ENCODE measurements at places on chromosomes 11 and 22.
A peak's percentile ranks its signal among the peaks of the same experiment; 100 is the strongest.

DNA sequence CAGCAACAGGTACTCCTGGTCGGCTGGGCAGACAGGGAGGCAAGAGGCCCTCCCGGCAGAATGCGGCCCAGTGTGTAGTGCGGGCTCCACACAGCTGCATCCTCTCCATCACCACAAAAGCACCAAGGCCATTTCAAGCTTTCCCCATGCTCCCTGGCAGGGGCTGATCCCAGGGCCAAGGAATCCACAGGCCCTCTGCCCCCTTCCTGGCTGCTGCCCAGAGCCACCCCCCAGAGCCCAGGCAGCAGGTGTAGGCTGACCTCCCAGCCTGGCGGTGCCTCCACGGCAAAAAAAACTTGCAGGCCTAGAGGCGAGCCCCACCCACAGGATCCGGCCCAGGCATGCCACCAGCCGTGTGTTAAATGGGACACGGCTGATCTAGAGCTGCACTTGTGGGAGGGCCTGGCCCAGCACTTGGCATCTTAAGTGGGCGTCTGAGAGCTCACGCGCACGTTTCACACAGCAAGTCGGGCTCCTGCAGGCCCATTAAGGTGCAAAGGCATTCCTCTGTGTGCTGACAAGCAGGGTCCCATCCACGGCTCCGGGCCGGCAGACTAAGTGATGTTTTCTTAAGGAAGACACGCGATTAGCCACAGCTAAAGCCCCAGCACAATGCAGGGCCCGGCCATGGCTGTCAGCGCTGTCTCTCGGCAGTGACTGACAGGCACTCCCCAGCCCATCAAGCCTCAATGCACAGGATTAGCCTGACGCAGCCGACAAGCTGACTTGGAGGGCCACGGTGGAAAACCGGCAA lies 19.8 kb upstream of the GNB1L start:
- H3K27ac ChIP-seq = no peak overlapping the region
- no peak for DNase-seq

GRCh38 chr11:59172345-59173079 lies 580 bp downstream of the DTX4 start:
- DNase-seq = peak; percentile 54
- peaks cover 35% of the 10 kb centered on the region for H3K36me3 ChIP-seq
- H3K27me3 ChIP-seq = no peaks in the 10 kb centered on the region
- peaks cover 32% of the 10 kb centered on the region for H3K4me1 ChIP-seq
- H3K4me3 ChIP-seq = no peak overlapping the region

DNA sequence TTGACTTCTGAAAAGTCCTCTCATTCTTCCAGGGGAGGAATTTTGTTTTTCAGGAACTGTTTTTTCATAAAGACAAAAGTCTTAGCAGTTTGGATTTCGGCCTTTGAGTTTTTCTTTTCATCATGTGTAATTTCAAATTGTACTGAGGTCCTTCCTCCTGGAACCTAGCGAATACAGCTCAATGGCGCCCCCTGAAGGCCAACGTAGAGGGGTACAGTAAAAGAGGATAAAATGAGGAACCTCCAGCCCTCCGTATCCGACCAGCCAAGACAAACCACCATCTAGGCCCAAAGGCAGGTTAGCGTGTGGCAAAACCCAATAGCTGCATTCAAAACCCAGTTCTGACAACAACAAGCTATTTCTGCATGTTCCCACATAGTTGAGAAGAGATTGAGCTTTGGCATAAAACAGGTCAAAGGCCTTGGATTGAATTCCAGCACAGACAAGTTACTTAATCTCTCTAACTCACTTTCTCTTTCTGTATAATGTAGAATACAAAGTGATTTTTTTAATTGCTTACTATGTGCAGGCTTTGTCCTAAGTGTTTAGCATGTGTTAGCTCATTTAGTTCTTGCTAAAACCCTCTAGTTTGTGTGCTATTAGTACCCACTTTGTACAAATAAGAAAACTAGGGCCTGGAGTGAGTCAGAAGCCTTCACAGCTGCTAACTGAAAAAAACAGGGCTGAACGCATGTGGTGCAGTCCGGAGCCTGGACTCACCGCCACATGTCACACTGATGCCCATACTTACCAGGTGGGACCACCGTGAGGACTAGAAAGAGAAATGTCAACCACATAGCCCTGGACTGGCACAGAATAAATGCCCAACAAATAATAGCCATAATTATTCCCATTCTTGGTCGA lies 43.2 kb upstream of the ETS1 start:
- H3K4me3 ChIP-seq = no peak overlapping the region
- no peaks in the 10 kb centered on the region for H3K4me1 ChIP-seq
- H3K27ac ChIP-seq = no peak overlapping the region

- DNase-seq = peak; percentile 43
- H3K36me3 ChIP-seq = peaks cover 4% of the 10 kb centered on the region
- H3K4me3 ChIP-seq = no peak overlapping the region
- H3K27me3 ChIP-seq = peaks cover 42% of the 10 kb centered on the region
- no peak overlapping the region for H3K27ac ChIP-seq
Observed at GRCh38 chr11:67409781-67410368, 5.6 kb upstream of the CARNS1 start.

- H3K36me3 ChIP-seq = no peaks in the 10 kb centered on the region
- H3K4me1 ChIP-seq = no peaks in the 10 kb centered on the region
- no peak for DNase-seq
Observed at GRCh38 chr11:120289426-120289825, 35.7 kb upstream of the TLCD5 start.

DNA sequence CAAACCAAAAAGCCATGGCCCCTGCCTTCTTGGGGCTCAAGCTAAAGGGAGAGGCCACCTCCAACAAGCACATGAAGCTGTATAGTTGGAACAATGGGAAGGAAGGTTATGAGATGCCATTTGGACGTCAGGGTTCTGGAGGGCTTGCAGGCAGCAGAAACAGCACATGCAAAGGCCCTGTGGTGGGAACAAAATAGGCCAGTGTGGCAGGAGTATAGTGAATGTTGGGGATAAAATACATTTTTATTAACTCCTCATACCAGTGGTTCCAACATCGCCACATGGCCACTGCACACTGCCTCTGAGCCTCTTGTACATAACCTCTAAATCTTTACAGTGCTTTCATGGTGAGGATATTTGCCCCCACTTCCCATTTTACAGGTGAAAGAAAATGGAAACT lies 32.2 kb upstream of the MN1 start:
- DNase-seq = no peak
- no peak overlapping the region for H3K27ac ChIP-seq
- H3K4me3 ChIP-seq = no peak overlapping the region
- no peaks in the 10 kb centered on the region for H3K36me3 ChIP-seq
- no peaks in the 10 kb centered on the region for H3K27me3 ChIP-seq

- H3K4me3 ChIP-seq = no peak overlapping the region
- H3K4me1 ChIP-seq = no peaks in the 10 kb centered on the region
- DNase-seq = no peak
- H3K27ac ChIP-seq = no peak overlapping the region
- no peaks in the 10 kb centered on the region for H3K36me3 ChIP-seq
- no peaks in the 10 kb centered on the region for H3K27me3 ChIP-seq
Observed at GRCh38 chr11:4926608-4927007, 2.5 kb upstream of the OR51G1 start.

DNA sequence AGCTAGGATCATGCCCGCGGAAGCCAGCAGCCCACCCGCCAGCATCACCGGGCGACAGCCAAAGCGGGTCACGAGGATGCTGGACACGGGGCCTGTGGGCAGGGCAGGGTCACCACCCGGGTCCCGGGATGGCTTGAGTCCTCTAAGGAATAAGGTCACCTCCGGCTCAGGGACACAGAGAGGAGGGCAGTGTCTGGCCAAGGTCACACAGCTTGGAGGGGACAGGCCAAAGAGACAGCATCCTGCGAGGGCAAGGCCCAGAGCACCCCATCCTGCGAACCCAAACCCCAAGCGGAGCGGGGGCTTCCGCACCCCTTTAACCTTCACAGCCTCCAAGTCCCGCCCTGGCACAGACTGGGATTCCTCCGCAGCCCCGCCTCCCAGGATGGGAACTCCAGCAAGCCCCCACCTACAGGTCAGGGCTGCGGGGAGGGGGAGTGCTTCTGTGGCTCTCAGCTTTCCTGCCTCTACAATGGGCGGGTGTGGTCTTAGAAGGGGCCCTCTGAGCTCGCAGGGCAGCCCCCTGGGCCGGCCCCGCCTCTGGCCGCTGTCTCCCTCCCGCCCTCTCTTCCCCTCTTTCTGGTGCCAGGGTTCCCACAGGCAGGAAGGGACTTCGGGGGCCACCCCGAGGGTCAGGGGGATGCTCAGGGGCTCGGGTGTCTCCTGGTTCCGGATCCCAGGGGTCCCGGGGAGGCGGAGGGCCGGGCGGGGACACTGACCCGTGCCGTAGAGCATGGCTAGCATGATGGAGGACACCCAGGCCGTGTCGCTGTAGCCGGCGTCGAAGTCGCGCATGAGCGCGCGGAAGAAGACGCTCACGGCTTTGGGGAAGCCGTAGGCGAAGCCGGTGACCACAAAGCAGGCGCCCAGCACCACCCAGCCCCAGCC lies 1.8 kb downstream of the SLC16A8 start:
- peaks cover 66% of the 10 kb centered on the region for H3K36me3 ChIP-seq
- H3K4me3 ChIP-seq = no peak overlapping the region
- no peak overlapping the region for H3K27ac ChIP-seq
- DNase-seq = no peak
- peaks cover 10% of the 10 kb centered on the region for H3K4me1 ChIP-seq

DNA sequence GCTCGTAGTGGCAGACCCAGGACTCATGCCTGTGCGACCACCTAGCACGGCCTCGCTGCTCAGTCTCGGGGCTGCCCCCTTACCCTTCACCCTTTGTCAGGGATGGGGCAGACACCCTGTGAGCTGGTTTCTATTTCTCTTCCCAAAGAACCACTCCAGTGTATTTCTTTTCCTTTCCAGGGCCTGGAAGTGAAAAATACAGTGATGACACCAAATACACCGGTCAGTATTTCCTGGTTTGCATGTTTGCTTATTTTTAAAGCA lies 13.7 kb downstream of the TMEM121B start:
- no peaks in the 10 kb centered on the region for H3K27me3 ChIP-seq
- H3K4me1 ChIP-seq = no peaks in the 10 kb centered on the region

- H3K27me3 ChIP-seq = peaks cover 68% of the 10 kb centered on the region
- H3K36me3 ChIP-seq = no peaks in the 10 kb centered on the region
- peaks cover 18% of the 10 kb centered on the region for H3K4me1 ChIP-seq
- no peak for DNase-seq
Observed at GRCh38 chr22:38441620-38442287, 13.2 kb downstream of the KCNJ4 start.

DNA sequence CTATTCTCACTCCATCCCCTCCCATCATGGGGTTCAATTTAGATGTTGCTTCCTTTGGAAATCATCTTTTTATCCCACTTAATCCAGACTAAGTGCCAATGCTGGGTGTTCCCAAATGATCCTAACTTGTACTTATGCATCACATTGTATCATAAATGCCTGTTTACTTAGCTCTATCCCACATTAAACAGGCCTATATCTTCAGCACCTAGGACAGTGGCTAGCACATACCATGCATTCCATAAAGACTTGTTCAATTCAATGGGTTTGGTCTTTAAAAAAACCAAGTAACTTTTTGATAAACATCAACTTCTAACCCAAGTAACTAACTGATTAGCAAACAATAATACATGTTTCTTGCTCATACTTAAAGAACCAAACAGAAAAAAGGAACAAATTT lies 40.6 kb downstream of the RSF1 start:
- peaks cover 6% of the 10 kb centered on the region for H3K36me3 ChIP-seq
- DNase-seq = no peak
- H3K27ac ChIP-seq = no peak overlapping the region
- H3K27me3 ChIP-seq = no peaks in the 10 kb centered on the region
- no peaks in the 10 kb centered on the region for H3K4me1 ChIP-seq
- no peak overlapping the region for H3K4me3 ChIP-seq

GRCh38 chr11:130052567-130052966 lies 17.1 kb upstream of the APLP2 start:
- H3K27me3 ChIP-seq = no peaks in the 10 kb centered on the region
- no peak overlapping the region for H3K27ac ChIP-seq
- no peaks in the 10 kb centered on the region for H3K4me1 ChIP-seq
- H3K36me3 ChIP-seq = no peaks in the 10 kb centered on the region

- peak overlapping the region; percentile 88 for H3K27ac ChIP-seq
- peak overlapping the region; percentile 89 for H3K4me3 ChIP-seq
- H3K36me3 ChIP-seq = peaks cover 68% of the 10 kb centered on the region
- H3K4me1 ChIP-seq = peaks cover 30% of the 10 kb centered on the region
- DNase-seq = peak; percentile 27
Observed at GRCh38 chr11:8683115-8683807, 669 bp downstream of the RPL27A start.

GRCh38 chr11:64000026-64000739 lies 13.9 kb downstream of the OTUB1 start:
- DNase-seq = no peak
- no peak overlapping the region for H3K27ac ChIP-seq
- H3K27me3 ChIP-seq = no peaks in the 10 kb centered on the region
- no peak overlapping the region for H3K4me3 ChIP-seq

DNA sequence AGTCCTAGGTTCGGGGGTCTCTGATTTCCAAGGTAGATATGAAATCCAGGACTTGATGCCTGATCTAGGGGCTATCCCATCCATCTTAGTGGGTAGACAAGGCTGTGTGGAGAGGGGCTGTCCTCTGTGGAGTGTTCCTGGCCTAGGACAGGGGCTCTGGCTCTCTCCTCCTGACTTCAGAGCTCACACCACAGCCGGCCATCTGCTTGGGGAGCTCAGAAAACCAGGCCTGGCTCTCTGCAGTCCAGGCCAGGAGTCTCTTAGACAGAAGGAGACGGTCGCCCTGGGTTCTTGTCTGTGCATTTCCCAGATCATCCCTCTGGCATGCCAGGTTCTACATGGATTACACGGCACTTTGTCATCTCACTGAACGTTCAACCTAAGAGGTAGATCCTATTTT lies 17.9 kb downstream of the TUB start:
- peaks cover 13% of the 10 kb centered on the region for H3K27me3 ChIP-seq
- DNase-seq = no peak
- H3K4me3 ChIP-seq = no peak overlapping the region
- H3K4me1 ChIP-seq = no peaks in the 10 kb centered on the region
- H3K36me3 ChIP-seq = no peaks in the 10 kb centered on the region

DNA sequence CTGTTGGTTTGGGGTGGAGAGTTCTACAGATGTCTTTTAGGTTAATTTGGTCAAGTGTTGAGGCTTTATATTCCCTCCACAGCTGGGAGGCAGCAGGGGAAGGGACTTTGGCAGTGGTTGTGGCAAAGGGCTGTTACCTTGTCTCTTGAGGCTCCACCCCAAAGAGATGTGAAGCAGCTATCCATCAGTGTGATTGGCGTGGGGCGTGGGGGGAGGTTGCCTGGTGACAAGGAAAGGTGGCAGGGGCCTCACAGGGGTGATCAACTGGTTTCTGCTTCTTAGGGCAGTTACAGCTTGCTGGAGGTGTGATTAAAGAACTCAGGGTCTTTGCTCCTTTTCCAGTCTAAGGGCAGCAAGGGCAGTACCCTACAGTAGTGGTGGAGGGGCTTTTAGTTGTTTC lies 59.3 kb downstream of the FANCF start:
- no peak for DNase-seq
- H3K4me1 ChIP-seq = no peaks in the 10 kb centered on the region
- H3K27me3 ChIP-seq = peaks cover 16% of the 10 kb centered on the region

DNA sequence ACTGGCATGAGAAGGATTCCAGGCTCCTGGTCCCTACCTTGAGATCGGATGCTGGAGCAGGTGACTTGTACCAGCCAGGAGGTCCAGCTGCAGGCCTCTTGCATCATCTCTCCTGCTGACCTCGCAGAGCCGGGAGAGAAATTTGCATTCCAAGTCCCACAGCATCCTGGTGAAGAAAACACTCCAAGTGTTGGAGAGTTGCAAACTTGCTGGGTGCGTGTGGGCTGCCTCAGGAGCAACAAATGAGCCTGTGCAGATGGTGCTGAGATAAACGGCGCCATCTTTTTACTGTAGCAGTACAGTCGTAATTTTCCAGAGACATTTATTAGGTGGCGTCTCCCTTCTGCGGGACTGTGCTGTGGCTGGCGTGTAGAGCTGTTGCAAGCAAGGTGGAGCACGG lies 32.1 kb upstream of the ZBTB16 start:
- no peaks in the 10 kb centered on the region for H3K36me3 ChIP-seq
- H3K4me1 ChIP-seq = no peaks in the 10 kb centered on the region
- no peak overlapping the region for H3K27ac ChIP-seq
- no peak for DNase-seq
- H3K27me3 ChIP-seq = peaks cover 89% of the 10 kb centered on the region

All from Calu3 (cell line).